Activated CD4-positive, alpha-beta T cell treated with anti-CD3 and anti-CD28 coated beads for 24 hours (primary cell): ENCODE measurements at places on chromosomes 7 and 10.

DNA sequence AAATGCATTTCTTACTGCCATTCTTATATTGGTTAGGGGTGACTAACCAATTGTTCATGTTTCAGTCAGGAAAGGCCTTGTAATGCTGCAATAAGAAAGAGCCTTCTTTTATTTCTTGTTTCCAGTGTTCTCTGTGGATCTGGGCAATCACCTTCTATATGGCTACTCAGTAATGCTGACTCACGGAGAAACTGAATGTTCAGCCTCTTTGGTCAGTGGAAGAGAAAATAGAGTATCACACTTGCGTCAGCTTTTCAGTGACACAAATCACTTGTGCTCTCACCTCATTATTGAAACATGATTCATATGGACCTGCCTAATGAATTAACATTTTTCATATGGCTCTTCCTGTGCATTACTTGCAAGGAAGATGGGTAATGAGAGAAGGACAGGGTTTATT lies 243.9 kb upstream of the POT1 start:
- no peak for DNase-seq

- DNase-seq: peak; percentile 33
Measured at GRCh38 chr7:36784991-36785940, 61.0 kb upstream of the AOAH start.

DNA sequence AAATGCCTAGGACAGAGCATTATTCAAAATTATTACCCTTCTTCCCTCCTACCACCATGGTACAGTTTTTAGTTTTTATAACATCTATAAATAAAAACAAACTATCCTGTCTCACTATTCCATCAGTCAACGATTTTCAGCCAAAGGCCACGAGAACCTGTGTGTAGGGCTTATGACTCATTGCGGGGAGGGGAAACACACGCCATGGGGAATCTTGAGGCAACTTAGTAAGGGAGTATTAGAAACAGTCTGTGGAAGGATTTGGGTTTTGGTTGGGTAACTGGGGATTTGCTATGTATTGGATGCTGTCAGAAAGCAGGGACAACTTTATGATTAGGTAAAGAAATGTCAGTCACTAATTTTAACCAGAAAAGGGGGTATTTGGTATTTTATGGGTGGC lies 14.7 kb downstream of the GPR141 start:
- DNase-seq: no peak

- no peak for DNase-seq
Measured at GRCh38 chr10:34178196-34178595, 636.9 kb downstream of the PARD3 start.

GRCh38 chr10:22992621-22993020 lies 64.8 kb downstream of the ARMC3 start:
- no peak for DNase-seq

DNA sequence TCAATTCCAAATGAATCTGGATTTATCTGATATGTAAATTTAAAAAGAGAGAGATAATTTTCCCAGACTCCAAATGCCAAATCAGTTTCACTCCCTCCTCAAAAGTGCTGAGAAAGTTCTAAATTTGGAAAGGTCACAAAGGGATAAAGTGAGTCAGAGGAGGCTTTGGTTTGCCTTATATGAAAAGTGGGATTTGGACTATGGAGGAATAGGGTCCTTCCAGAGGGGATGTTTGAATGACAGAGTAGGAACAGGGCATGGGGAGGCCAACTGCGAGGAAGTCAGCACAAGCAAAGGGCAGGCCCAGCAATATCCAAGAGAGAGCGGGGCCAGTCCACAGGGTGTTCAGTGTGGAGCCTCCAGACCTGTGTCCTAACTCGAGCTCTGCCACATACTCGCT lies 9.8 kb upstream of the FAS start:
- DNase-seq: no peak

GRCh38 chr10:59257224-59257623 lies 80.8 kb downstream of the PHYHIPL start:
- no peak for DNase-seq

DNA sequence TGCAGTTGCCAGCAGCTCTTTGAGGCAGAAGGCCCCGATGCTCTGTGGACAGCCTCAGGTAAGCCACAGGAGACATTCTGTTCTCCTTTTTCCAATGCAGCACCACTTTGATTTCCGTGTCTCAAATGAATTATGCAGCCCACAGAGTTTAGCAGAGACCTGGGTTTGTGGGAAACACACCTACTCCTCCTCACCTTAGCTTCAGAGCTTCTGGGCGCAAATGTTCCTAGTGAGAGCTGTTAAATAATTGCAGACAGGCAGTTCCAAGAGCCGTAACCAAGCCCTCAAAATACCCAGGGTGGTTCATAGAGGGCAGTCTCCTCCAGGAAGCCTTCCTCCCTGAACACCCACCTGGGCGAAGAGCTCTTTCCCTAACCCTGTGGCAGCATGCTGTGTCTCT lies 69.2 kb upstream of the AGK start:
- DNase-seq: no peak

GRCh38 chr10:80170641-80171040 lies 34.7 kb downstream of the ANXA11 start:
- DNase-seq: no peak

DNA sequence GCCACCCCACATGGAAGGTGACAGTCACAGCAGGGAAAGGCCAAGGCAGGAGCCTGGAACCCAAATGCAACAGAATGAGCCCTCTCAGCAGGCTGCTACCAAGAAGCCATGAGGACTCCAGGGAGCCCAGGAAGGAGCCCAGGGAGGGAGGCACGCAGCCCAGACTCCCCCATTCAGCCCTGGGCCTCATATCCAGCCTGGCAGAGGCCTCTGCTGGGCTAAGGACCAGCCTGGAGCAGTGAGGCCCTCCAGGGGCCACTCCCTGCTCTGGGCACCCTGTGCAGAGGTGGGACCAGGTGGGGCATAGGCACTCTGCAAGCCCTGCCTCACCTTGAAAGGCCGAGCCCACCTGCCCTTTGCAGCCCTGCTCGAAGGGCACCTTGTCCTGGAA lies 25.8 kb upstream of the ZNF488 start:
- no peak for DNase-seq

GRCh38 chr7:138223402-138223879 lies 147.2 kb downstream of the AKR1D1 start:
- no peak for DNase-seq

DNA sequence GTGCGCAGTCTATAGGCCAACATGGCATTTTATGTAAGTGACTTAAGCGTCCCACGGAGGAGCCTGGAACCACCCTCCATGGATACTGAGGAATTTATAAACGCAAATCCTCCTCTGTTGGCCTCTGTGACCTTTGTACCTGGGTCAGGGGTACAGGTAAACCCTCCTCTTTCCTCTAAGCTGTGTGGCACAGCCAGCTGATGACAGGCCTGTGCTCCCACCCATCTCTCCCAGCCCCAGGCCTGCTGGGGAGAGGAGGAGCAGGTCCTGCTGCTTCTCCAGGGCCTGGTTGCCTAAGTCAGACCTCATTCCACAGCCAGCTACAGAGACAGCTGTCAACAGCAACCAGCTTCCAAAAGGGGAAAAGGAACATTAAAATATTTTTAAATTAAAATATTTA lies 5.0 kb downstream of the AVPI1 start:
- DNase-seq: no peak

- no peak for DNase-seq
Measured at GRCh38 chr7:91043924-91044645, 220.1 kb upstream of the FZD1 start.

- no peak for DNase-seq
Measured at GRCh38 chr7:14598978-14599377, 303.6 kb downstream of the DGKB start.

GRCh38 chr7:106052681-106053080 lies 59.4 kb downstream of the SYPL1 start:
- DNase-seq: no peak

DNA sequence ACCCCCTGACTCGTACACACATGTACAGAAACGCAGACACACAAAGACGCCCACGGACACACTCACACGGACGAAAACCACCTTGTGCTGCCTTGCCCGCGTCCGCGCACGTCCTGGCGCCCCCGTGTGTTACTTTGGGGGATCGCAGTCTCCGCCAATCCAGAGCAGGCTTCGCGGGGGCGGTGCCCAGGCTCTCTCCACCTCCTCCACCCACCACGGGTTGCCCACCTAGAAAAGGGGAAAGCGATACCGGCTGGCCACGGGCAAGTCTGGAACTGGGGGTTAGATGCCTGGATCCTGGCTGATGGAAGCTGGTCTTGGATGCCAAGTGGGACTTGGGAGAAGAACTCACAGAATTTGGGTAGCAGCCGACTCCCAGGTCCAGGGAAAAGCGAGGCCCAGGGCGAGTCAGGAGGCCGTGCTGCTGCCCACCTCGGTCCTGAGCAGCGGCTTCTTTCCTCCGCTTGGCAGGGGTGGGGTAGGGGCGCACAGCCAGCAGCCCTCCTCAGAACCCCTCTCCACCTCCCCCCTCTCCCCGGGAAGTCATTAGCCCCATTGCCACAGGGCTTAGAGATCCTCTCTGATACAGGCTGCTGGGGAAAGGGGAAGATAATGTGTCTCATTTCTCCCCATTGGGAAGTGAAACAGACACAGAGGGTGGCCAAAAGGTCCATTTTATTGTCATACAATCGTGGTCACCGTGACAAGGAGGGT lies 4.6 kb upstream of the VGF start:
- DNase-seq: peak; percentile 68

DNA sequence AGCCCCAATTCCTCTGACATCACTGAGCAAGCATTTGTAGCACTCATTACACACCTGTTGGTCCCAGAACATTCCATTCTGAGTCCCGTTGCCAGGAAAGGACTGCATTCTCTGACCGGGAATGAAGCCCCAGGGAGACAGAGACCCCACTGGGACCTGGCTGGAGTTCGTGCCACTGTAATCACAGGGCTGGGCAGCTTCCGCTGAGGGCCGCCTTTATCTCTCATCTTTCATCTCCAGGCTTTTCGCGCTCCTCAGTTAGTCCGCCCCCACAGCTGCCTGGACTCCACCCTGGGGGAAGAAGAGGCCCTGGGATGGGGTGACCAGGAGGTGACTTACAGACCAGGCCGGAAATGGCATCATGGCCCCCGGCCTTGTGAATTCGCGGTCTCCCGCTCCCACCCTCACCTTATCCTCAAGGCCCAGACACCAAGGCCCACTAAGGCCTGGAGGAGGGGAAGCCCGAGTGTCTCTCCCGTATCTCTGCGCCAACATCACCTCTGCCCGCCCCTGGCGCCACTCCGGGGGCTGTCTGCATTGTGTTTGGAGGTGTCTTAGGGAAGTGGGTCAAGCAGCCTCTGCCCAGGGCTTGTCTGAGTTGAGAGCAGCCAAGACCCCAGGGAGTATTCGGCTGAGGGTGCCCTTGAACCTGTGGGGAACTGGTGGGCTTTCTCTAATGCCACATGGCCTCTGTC lies 75.4 kb downstream of the PROSER2 start:
- no peak for DNase-seq

DNA sequence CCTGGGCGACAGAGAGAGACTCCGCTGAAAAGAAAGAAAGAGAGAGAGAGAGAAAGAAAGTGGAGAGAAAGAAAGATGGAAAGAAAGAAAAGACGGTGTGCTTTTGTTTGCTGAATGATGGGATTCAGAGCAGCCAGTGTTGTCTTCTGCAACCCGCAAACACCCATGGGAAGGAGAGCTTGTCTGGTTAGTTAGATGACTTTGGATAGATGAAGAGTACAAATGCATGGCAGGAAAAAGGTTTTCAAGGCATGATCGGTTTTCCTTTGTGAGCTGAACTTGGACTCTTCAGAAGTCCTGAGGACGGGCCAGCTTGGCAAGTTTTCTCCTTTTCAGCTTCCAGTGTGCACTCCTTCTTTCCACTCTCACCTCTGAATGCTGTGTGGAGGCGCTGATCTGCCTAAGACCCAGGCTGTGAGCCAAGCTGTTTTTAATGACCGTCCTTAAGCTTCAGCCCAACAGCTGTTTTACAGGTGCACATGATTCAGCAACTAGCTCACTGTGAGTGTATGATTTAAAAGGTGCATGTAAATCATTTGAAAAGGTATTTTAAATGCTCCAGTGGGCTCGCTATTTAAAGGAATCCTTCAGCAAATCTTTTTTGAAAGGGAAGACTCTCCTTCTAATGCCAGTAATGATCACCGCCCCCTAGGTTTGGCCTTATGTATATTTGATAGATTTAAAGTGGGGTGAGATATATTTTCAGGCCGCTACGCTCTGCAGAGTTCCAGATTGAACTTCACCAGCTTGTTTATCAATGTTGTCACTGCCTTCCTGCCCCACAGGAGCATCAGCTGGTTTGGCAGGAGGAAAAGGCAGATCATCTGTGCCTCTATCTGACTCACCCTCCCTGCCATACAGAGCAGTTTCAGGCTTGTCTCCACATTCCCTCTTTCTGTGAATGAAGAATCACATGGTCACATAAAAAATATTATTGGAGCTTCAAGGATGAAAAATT lies 115.0 kb downstream of the PLXDC2 start:
- DNase-seq: no peak

DNA sequence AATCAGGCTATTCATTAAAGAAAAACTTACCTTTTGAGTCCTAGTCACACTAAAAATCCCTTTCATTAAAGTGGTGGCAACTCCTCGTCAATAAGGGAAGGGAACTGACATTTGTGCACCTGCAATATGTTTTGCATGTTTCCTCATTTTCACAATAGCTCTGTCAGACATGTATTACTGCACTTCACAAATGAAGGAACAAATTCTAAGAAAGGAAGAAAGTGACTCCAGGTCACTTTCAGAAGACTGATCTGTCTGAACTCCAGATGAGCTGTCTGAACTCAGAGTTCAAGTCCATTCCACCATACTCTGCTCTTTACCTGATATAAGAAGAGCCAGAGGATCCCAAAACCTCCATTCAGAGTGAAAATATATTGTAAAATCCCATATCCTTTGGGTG lies 50.3 kb upstream of the GSAP start:
- DNase-seq: no peak

GRCh38 chr7:127754457-127754856 lies 102.5 kb downstream of the SND1 start:
- no peak for DNase-seq

DNA sequence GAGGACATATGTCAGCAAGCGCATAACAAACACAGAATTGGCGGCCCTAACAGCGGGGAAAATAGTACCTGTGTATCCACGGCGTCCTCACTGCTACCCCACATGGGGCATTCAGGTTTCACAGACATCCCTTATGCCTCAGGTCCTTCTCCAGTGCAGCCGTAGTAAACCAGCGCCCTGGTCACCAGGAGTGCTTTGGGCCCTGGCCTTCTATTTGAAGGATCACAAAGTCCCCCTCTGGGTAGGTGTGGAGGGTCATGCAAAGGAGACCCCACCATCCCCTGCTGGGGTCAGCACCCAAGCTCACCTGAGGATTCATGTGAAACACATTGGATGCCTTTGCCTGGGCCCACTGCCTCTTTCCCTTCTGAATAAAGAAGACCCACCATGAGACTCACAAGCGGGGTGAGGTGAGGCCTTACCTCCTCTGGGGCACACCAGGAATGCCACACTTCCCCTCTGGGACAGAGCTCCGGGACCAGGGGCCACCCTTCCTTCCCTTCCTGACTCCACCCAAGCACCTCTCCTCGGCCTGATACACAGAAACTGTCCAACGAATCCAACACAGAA lies 18.8 kb downstream of the CLRN3 start:
- no peak for DNase-seq
